Cortex of kidney (tissue), 1 donor: ENCODE measurements at places on chromosomes 7 and 10.

- no peak for DNase-seq
These were observed 208.9 kb upstream of the PRSS1 start for GRCh38 chr7:142540371-142540770.

GRCh38 chr10:3151889-3152565 lies 20.6 kb downstream of the PITRM1 start:
- no peak for DNase-seq

DNA sequence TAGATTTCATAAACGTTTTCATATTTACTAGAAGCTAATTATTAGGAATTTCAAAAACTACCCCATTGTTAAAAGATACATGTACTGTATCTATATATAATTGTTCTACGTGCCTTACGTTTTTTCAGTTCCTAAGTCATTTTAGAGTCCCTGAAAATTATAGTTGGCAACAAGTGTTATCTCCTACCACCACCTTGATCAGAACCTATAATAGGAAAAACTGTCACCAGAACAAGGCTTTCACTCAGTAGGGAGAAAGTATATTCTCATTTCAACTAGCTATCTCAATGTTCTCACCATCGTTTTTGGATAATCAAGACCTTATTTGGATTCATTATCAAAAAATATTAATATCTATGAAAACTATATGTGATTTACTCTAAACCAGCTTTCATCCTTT lies 107.7 kb downstream of the CPEB3 start:
- no peak for DNase-seq

DNA sequence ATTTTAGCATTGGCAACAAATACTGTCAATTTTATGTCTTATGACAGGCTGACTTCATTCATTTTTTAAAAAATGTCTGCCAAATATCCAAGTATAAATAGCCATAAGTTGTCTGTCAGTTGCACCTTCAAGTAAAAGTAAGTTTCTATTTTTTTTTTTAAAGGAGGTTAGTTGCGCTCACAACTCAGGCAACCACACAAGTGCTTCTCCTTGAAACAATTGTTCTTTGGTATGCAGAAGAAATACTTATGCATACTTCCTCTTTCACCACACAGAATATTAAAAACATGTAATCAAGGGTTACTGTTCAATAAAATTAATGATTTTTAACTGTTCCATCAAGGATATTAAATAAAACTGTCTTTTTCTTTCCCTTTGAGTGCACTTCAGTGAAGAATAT lies 97.9 kb downstream of the RTKN2 start:
- DNase-seq: no peak

DNA sequence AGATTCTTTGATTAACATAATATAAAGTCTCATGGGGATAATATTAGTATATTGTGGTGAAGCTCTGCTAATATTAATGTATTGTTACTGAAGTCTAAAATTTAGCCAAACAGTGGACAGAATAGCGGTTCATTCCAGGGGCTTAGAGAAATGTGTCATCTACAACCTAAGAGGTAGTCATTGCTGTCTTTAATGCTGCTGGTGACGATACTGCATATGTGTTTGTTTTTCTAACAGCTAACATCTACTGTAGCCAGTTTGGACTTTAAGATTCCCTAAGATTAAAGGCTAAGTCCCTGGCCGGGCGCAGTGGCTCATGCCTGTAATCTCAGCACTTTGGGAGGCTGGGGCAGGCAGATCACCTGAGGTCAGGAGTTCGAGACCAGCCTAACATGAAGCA lies 102.0 kb upstream of the SAMD8 start:
- no peak for DNase-seq

- no peak for DNase-seq
These were observed 1133.4 kb downstream of the XPNPEP1 start for GRCh38 chr10:108789919-108790318.

GRCh38 chr10:18312374-18313139 lies 172.3 kb downstream of the CACNB2 start:
- no peak for DNase-seq

- no peak for DNase-seq
These were observed 55.9 kb downstream of the PWWP2B start for GRCh38 chr10:132452651-132453469.

DNA sequence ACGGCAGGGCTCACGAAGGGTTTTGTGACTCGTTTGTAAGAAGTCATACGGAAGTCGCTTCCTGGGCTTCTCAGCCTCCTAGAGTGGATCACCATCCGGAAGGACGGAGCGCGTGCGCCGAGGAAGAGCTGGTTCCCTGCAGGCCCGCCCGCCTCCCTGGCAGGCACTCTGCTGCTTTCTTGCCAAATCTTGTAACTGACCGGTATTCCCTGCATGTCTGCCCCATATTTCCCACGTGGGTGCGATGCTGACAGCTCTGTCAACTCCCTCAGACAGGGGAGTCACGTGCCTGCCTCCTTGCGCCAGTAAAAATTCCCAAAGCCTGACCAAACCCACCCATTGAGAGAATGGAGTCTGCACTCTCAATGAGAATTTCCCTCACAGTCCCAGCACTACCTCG lies 12.7 kb downstream of the SHH start:
- no peak for DNase-seq

GRCh38 chr7:27149842-27150567 lies 2.4 kb downstream of the HOXA3 start:
- no peak for DNase-seq

GRCh38 chr7:158737064-158737695 lies 32.6 kb upstream of the NCAPG2 start:
- DNase-seq: no peak

DNA sequence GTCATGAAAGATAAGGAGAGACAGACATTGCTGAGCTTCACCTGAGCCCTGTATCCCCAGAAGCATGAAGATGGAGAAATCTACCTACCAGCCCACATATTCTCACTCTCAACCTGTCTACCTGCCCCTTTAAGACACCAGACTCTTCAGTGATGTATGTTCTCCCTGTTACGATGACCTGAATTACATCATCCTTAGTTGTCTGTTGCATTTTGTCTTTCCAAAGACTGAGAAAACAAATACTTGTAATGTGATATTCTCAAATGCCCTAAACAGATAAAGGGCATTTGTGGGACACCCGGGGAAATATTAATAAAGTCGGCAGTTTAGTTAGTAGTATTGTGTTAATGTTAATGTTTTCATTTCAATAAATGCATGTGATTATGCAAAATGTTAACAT lies 305.8 kb upstream of the IGFBP3 start:
- no peak for DNase-seq

- DNase-seq: no peak
These were observed 468.8 kb downstream of the ZWINT start for GRCh38 chr10:55892276-55892675.

DNA sequence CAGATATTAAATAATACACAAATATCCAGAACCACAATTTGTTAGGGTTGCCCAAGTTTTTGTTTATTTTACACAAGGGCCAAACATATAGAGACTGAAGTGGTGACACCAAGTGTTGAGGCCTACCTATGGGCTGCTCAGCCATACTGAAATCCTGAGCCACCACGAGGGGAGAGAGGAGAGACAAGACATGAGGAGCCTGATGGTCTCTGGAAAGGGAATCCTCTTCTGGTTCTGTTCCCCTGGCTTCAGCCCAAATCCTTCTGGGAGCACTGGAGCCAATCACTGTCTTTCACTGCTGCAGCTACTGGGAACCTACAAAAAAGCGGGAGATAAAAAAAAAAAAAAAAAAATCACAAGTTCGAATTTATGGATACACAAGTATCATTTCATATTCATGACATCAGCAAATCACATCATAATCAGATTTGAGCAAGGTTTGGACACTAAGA lies 1.9 kb downstream of the SKIDA1 start:
- no peak for DNase-seq

DNA sequence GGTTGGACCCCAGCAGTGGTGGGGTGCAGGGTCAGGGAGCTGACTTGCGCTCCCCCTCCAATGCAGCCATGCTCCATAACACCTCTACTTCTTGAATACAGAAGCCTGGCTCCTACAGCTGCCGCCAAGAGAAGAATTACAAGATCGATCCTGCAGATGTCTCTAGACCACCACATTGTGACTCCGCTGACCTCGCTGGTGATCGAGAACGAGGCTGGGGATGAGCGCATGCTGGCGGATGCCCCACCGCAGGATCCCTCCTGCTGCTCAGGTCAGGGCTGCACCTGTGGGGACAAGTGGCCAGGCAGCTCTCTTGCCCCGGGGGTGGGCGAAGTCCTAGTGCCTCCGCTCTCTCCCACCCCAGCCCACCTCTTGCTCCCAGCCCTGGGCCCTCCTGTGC lies 31.7 kb downstream of the ITIH2 start:
- DNase-seq: no peak

- no peak for DNase-seq
These were observed 39.6 kb downstream of the BZW2 start for GRCh38 chr7:16685535-16685934.

DNA sequence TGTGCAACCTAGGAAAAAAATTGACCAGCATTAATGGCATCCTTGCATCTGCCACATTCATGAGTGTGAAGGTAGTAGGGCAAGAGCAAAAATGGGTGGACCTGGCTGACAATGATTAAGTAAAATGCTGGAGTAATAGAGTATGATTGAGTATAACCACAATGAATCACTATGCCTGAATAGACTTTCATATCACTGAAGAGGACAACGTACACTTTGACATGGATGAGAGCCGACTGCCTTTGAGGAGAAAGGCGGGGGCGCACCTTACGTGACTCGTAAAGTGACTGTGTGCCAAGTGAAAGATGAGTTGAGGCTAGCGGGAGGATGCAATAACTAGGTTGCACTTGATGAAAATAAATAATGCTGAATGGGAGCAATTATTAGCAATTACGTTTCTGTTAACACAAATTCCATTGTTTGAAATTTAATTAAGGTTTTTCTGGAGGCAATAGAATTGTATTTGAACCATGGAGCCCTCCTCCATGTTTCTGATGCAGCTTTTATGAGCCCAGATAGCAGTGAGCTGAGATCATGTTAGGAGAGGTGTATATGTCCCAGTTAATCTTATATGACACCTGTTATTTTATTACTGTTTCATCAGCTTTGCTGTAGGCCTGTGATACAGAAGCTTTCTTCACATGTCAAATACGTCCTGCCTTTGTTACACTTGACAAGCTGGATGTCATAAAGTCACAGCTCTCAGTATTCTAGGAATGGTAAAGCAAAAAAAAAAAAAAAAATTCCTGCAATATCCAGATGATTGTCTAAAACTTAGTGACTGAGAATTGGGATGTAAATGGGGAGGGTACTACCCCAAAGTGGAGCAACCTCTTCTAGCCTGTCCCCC lies 596.5 kb downstream of the NXPH1 start:
- DNase-seq: no peak

DNA sequence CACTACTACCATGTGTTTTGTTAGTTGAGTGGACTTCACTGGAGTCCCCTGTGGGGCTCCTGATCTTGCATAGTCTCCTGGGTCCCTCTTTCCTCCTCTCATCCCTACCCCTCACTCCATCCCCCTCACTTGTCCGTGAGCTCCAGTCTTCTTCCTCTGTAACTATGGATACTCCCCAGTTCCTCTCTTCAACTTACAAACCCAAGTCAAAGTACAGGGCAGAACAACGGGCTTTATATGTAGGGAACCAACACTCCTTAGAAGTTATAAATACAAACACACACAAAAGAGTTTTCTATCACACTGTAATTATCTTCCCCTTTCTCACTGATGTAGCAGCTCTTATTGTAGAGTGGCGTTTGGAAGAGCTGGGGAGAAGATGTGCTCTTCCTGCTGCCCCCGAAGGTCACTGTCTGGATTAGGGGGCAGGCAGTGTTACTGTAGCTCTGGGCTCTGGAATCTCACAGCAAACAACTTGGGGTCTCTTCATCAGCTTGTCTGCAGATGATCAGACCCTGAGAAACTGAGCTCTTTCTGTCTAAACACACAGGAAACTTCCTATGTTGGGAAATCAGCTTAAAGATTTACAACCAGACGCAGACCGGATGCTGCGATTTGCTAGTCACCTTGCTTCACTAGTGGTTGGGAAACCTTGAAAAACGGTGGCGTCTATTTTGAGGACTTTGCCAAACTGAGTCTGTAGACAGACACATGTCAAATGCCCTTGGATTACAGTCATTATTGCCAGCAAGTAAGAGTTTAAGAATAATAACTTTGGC lies 13.6 kb downstream of the SNX10 start:
- no peak for DNase-seq

DNA sequence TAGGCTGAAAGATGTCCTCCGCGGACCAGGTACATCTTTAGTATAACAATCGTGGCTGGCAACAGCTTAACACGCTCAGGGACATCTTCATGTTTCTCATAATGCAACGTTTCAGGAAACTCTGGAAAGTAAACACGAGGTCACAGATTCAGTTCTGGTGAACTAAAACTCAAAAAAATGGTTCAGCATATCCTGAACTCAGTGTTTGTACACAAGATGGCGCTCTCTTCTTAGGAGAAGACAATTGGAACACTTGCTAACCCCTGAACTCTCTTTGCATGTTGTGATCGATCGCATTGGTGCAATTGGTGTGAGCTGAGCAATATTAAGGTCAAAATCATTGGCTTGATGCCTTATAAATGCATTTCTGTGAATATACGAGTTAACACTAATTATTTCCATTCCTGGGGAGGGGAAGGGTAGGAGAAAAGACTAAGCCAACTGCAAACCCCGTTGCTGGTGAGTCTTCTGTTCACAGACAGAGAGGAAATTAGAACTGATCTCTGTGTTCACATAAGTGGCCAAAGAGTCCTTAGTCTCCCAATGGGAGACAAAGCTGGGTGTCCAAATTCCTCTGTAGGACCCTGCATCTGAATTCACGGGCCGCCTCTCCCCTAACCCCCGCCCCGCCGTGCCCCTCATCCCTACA lies 52.6 kb upstream of the FAM180A start:
- DNase-seq: no peak

DNA sequence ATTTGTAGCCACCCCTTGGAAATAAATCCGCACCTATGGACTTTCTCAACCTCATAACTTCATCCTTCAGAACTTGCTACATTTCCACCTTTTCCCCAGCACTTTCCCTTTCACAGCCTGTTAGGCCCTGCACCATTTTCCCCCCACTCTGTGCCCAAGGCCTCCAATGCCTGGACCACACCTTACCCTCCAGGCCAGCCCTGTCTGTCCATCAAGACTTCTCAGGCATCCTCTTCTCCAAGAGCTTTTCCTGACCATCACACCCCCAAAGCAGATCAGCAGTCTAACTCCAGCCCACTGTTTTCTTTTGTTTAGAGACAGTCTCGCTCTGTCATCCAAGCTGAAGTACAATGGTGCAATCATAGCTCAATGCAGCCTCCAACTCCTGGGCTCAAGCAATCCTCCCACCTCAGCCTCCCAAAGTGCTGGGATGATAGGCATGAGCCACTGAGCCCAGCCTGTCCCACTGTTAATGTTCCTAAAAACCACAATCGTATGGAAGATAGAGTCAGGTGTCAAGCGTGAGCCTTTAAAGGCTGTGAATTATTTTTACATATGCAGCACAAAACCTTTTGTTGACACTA lies 116.8 kb downstream of the PARD3 start:
- no peak for DNase-seq

- DNase-seq: no peak
These were observed 928 bp upstream of the CSTF2T start for GRCh38 chr10:51700228-51700817.

DNA sequence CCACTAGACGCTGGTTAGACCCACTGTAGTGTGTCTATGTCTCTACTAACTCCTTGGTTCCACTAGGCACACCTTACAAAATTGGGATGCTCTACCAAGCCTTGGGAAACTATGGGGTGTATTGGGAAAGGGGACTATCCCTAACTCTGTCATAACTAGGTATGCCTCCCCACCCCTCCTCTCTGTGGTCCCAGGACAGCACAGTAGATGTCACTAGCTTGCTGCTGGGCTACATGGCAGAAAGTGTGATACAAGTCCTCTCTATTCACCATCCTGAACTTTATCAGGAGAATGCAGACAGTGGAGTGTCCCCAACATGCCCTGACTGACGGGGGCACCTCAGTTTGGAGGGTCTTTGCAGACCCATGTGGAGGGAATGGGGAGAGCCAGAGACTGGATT lies 30.3 kb upstream of the TMEM273 start:
- no peak for DNase-seq
